ENCODE measurements at places on chromosomes 2 and 18. TPM values are rescaled to one million over a fixed set of nuclear protein-coding genes. Genes with fewer than 3 reads are reported as not detected.
A peak's percentile ranks its signal among the peaks of the same experiment; 100 is the strongest.

- DNase-seq: peak; percentile 91
Measured at GRCh38 chr2:227862741-227863588, 8.5 kb upstream of the DAW1 start.

- DNase-seq: peak; percentile 28
Measured at GRCh38 chr18:62863579-62864001, 148.2 kb downstream of the PHLPP1 start.

The IL1R1 gene
- total RNA-seq: 87.9 TPM

DNA sequence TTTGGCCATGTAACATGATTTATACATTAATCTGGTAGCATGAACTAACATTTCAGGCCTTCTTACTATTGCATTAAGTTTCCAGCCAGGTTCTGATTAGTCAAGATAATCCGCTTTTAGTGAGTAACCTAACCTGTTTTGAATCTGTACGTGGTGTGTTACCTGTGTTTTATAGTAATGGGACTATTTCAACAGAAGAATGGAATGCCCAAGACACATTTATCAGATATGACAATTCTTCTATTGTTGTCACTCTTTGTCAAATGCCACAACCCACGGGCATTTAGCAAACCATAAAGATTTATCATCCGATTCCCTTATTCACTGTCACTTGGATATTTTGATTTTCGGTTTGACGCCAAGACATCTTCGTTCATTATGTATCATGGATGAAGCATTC lies 117.9 kb downstream of the ETAA1 start:
- peak; percentile 28 for DNase-seq

- no peak for DNase-seq
Measured at GRCh38 chr2:229393926-229394325, 122.8 kb upstream of the PID1 start.

DNA sequence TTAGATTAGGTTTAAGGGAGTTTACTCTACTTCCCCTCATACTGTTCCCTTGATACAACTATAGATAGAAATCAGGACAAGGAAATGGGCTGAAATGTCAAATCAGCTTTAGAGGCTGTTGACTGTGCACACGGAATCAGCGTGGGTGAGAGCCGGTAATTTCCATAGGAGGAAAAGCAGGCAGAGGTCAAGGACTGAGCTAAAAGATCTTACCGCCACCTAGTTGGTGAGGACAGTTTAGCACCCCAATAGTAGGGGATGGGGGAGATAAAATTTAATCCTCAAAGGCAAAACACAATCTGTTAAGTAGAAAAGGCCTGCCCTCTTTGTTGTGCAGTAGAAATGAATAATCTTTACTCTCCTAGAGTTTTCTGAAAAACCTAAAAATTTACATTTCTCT lies 1154.5 kb upstream of the CHAC2 start:
- DNase-seq: no peak

The CCDC74B gene
- 3.8 TPM for total RNA-seq

DNA sequence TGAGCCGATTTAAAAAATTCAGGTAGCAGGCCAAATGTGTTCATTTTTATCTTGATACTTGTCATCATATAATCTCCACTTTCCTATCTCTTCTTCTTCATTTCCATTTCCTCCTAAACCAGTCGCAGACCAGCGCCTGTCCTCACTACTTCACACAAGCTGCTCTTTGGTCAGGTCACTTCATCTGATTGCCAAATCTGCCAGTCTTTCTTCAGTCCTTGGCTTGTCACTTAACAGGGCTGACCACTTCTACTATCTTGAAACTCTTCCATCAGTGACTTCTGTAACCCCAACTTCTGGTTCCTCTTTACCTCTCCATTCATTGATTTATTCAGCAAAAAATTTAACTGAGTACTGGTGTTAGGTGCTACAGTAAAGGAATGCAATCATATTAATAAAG lies 18.0 kb upstream of the SPRED2 start:
- no peak for DNase-seq

All from GM23248 (cell line).